AG20443 (cell line): ENCODE measurements at places on chromosomes 1 and 21.
A peak's percentile ranks its signal among the peaks of the same experiment; 100 is the strongest.

DNA sequence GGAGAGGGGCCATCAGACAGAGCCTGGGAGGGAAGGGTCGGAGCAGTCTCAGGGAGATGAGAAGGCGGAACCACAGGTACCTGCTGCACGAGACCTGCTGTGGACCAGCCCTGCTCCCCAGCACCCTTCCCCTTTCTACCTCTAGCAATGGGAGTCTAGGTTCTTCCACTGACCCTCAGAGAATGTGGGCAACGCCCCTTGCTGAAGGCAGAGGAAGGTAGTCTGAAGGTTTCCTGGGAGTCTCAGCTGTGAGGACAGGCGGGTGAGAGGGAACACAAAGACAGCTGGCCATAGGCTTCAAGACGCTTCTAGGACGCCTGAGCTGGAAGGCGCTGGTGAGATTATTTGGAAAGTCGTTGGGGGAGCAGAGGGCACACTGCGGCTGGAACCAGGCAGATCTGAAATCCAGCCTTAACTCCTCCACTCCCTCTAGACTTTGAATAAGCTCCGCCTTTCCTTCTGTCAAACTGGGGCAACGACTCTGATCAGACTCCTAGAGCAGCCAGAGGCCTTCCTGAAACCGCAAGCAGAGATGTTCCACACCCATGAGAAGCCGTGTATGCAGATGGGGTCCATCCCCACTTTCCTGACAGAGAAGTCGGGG lies 18.1 kb downstream of the SLC45A3 start:
- DNase-seq: no peak

DNA sequence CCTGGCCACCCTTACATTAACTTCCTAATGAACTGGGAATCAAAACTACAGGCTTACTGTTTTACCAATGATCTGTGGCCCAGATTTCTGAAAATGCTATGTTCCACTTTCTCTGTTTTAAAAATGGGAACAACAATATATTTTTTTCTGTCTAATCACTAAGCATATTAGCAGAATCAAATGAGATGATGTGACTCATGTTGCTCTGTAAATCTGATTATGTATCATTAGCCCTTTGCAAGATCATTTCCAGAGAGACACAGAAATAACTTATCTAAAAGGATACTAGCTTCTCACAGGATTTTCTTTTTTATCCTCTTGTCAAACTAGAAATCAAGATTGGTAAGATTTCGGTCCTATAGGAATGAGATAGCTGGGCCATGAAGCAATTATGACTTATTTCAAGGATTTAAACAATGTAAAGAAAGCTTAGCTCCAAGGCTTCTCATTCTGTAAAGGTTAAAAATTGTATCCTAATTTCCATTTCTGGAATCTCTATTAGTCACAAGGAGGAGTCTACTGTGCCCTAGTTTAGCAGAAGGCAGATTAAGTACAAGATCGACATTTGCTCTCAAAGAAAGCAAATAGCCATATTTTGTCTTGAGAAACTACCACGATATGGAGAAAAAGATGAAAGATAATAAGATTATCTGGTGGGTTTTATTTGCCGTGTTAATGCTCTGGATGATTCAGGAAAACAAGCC lies 32.4 kb upstream of the CAMSAP2 start:
- DNase-seq: no peak

DNA sequence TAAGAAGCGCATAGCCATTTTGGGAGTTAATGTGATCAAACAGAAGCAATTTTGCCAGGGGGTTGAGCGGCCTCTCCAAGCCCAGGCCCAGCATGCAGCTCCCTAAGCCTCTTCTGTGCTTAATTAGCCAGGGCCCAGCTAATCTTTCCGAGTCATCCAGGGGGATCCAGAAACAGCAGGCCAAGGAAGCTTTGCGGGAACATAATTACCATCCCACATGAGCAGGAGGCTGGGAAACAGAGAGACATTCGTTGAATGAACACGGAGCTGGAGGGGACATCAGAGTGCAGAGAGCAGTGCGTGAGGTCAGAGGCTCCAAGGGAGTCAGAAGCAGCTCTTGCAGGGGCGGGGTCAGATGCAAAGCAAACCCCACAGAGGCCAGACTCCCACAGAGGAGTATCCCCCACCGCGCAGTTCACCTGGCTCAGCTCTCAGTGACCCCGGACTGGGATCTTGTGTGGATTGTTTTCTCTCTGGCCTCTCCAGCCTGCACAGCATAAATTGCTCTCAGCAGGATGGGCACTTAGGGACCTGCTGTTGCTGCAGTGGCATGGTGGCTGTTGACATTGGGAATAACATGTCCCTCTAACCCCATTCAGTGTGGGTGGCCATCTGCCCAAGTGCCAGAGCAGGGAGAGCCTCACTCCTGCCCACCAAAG lies 657.4 kb downstream of the AJAP1 start:
- DNase-seq: no peak

- peak; percentile 33 for DNase-seq
Observed at GRCh38 chr1:36279110-36279788, 26.9 kb upstream of the SH3D21 start.

DNA sequence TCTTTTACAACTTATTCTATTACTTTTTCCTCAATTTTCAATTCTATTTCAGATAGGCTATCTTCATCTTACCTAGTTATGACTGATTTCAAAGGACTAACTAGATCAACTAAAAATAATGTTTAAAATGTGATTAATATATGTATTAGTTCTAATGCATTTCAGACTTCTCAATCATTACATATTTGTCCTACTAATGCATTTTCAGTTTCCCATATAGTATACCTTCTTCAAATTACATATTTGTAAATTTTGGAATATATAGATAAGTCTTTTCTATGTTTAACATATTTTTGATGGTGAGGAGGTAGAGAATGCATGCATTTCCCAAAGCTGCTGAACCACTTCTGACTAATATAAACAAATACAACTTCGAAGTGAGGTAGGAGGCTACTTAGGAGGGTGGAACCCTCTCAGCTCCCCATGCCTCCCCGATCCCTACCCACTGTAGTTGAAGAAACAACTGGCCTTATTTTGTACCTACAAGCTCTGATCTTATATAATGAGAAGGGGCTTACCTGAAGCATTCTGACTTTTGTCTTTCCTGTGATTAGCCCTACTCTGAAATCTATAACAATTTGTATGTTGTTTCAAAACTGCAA lies 1.7 kb downstream of the TRMT1L start:
- DNase-seq: no peak

GRCh38 chr1:91499904-91500755 lies 521 bp upstream of the CDC7 start:
- DNase-seq: no peak

DNA sequence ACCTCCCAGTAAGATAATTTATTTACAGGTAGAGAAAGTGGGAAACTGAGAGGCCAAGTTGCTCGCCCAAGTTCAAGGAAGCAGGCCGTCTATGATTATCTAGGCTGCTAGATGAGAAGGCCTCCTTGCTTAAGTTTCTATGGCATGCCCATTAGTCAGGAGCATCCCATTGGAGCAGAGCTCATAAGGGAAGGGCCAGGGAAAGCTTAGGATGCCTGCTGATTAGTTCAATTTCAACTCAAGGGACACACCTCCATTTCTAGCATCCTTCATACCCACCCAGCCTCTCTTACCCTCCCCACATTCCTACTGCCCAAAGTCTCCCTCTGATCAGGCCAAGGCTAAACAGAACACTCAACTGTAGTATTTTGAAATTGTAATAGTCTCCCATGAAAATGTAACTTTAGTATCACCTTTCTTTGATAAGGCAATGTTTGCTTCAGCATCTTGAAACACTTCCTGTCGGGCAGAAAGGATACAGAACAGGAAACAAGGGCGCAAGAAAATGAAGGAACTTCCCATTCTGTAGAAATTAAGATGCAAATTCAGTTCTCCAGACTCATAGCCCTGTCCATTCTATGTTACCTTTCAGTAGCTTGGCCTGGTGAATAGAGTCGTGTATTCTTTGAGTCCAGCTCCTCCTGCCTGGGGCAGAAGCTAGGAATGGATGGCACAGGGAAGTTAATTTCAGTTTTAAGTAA lies 46.3 kb upstream of the TARBP1 start:
- no peak for DNase-seq

- DNase-seq: no peak
Observed at GRCh38 chr1:202834771-202835547, 24.2 kb downstream of the PCAT6 start.

- DNase-seq: no peak
Observed at GRCh38 chr21:32200029-32200428, 78.8 kb downstream of the MIS18A start.

GRCh38 chr1:44244986-44245385 lies 31.7 kb downstream of the DMAP1 start:
- no peak for DNase-seq

GRCh38 chr1:63746129-63746864 lies 27.5 kb upstream of the ROR1 start:
- DNase-seq: peak; percentile 36

- peak; percentile 16 for DNase-seq
Observed at GRCh38 chr1:28755701-28756100, 19.0 kb downstream of the YTHDF2 start.

DNA sequence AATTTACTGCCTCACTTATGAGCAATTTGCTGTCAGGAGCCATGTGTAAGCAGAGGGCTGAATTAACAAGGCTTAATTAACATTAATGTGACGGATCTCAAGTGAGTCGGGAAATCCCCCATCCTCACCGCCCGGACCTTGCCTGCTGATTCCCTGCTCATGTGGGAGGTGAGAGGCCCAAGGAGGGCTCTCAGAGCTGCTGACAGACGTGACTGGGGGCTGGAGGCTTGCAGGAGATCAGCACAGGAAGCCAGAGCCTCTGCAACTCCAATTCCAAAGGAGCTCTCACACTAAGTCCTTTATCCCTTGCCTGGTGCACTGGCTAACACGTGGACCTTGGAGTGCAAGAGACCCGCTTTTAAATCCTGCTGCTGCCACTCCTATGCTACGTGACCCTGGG lies 19.4 kb downstream of the LRP8 start:
- no peak for DNase-seq

DNA sequence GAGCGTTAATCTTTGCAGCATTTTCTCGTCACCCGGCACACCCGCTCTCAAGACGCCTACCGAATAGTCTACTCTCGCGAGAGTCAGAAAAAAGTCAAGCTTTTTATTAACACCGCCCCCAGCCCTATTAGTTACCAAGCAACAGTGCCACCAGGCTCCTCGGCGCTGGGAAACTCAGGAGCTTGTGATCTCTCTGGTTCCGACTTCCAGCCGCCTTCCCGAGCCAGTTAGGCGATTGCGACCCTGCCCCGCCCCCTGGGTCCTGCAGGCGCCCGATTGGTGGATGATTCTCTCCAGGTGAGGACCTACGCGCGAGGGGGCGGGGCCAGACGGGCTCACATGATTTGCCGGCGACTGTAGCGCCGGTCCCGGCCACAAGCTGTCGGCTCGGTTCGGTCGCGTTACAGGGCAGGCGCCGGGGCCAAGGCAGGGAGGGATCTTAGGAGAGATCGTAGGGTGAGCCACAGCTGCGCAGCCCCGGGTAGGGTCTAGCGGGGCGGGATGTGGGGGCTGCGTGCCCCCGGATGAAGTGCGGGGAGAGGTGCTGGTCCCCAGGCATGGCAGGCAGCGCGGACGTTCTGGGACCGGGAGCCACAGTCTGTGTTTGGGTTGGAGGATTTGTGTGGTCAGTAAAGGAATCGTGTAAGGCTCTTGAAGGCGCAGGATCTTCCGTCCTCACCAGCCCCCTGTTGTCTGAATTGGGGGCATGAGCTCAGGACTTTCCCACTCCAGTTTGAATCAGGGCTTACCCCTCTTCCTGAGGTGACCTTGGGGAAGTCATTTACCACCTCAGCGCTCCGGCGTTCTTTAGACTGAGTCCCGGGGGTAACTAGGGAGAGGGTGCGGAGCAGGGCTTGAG lies at the start of gene PFKFB2:
PFKFB2 (plus strand) TSS at position 365 of the 859 bp plus-strand sequence. CDS start 1,443 bp downstream, outside the sequence.
- peak; percentile 94 for DNase-seq

GRCh38 chr1:27033043-27033746 lies 20.5 kb upstream of the TENT5B start:
- DNase-seq: no peak

- DNase-seq: no peak
Observed at GRCh38 chr1:6495041-6495441, 3.6 kb upstream of the PLEKHG5 start.

- peak; percentile 40 for DNase-seq
Observed at GRCh38 chr1:109181085-109181806, 32.5 kb upstream of the SARS1 start.

DNA sequence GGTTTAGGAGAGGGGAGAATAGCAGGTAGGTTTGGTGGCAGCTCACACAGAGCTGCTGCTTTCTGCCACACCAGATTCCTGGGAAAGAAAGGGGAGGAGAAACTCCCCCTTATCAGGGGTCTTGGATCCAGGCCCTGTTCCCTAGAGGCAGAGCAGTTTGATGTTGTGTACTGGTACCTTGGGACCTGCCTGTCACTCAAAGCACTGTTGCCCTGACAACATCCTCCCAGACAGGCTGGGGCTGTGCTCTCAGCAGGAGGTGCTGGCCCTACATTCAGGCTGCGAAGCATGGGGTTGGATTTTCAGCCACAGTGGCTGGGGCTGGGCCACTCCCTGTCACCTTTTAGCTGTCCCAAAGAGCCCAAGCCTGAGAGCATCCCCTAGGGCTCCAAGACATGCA lies 188.0 kb downstream of the GRIK3 start:
- no peak for DNase-seq

DNA sequence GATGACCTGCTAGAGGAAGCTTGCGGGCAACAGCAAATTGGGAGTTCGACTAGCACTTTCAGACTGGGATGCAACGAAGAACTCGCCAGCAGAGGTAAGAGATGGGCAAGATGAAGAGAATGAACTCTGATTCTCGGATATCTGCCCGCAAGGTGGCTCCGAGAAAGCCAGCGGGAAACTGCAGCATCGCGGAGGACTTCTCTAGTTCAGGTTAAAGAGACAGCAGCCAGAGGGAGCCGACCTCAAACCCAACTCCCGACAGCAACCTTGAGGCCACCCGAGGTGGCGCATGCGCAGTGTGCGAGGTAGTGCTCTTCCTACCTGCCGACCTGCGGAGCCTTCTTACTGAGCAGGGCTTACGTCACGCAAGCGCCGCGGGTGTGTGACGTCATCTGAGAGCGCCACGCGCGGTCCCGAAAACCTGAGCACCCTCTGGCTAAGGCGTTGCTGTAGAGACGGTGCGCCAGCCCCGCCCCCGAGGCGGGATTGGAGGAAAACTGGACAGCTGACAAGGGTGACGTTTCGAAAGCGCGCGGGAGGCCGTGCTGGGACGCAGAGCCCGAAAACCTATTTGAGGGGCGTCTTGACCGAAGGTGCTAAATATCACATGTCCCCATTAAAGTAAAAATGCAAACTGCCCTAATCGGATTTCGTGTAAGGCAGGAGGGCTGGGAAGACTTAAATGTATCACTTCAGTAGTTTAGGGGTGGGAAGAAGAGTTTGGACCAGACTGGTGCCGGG lies 110.5 kb upstream of the SLC25A33 start:
- peak; percentile 98 for DNase-seq

DNA sequence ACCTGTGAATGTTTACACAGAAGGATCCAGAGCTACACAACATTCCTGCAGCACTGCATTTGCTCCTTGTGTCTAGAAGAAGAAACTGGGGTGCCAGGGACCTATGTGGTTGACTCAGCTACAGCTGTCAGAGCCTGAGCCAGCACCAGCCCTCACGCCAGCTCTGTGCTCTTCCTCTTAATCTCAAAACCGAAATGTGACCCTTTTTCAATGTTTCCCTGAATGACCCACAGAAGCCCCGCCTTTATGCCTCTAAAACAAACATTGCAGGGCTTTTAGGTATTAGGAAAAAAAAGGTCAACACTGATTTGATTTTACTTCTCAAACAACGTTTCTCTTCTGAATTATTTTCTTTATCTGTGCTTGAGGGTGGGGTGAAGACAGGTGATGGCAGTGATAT lies 260.5 kb downstream of the DYRK1A start:
- no peak for DNase-seq
